CD4-positive, alpha-beta T cell treated with Interleukin-1 beta for 1 hour (primary cell): ENCODE measurements at places on chromosomes 3 and 15.

- DNase-seq: peak; percentile 63
Measured at GRCh38 chr3:52372822-52373504, 56.8 kb downstream of the DNAH1 start.

GRCh38 chr3:66312039-66312438 is 91.2 kb downstream of the SLC25A26 start:
- DNase-seq: peak; percentile 51

DNA sequence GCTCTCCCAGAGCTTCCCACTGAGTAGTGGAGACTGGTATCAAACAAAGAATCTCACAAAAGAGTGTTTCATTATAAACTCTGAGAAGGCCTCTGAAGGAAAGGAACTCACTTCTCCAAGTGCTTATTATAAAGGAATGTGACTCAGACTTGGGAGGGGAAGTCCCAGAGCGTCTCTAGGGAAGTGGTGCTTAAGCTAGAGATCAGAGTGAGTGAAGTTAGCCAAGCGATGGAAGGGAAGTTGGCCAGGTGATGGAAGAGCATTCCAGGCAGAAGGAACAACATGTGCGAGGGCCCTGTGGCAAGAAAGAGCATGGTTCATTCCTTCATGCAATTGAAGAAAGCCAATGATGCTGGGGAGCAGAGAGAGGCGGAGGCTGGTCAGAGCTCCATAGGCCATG is 2.3 kb downstream of the XYLB start:
- peak; percentile 27 for DNase-seq

GRCh38 chr15:94119298-94119811 is 112.0 kb upstream of the MCTP2 start:
- no peak for DNase-seq
